ENCODE measurements at places on chromosomes 7 and 10.

DNA sequence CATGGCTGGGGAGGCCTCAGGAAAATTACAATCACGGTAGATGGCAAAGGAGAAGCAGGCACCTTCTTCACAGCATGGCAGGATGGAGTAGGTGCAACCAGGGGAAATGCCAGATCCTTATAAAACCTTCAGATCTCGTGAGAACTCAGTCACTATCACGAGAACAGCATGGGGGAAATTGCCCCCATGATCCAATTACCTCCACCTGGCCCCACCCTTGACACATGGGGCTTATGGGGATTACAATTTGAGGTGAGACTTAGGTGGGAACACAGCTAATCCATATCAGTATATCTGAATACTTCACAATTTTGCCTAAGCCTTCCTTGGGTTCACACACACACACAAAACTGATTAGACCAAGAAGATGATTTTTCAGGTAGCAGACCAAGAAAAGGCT is 145.1 kb upstream of the COL1A2 start:
- no peak for DNase-seq

DNA sequence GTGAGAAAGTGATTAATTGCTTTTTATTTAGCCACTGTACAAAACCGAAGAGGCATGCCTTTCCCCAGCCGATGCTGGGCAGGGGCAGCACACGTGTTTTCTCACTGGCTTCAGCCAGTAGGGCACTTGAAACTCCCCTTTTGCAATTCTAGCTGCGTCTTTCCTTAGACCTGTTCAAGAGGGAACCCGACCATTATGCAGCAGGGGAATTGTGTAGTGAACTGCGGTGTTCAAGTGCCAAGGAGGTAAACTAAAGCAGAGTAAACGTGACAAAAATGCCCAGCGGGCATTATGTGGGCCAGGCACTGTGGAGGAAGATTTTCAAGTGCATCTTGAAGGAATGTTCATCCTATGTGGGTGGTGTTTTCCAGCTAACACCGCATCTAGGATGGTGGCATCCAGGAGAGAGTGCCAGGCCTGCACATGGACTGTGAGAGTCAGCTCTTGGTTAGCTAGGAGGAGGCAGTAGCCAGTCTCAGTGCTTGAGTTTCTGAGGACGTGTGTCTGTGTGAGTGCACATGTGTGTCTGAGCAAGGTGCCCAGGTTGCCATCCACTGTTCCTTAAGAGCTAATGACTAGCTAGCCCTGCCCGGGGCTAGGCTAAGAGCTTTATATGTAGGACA is 3.3 kb downstream of the WIPF3 start:
- no peak for DNase-seq

DNA sequence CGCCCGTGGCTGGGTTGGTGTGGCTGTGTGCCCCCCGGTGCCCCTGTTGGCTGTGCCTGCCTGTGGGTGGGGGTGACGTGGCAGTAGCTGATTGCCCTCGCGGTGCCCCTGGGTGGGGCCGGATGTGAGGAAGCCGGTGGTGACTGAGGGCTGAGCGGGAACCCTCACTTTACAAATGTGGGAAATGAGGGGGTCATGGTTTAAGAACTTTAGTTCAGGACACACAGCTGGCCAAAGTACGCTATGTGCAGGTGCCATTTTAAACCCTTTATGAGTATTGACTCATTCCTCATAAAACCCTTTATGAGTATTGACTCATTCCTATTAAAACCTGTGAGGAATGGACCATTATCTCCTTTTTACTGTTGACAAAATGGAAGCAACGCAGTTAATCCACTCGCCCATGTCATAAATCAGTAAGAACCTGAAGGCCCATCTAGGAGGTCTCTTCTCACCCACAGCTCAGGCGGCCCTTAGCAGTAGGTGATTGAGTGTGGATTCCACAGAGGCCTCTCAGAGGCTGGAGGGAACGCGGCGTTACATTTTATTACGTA is 290.1 kb upstream of the COBL start:
- no peak for DNase-seq

GRCh38 chr7:155373359-155374273 is 75.9 kb downstream of the INSIG1 start:
- DNase-seq: peak; percentile 70

DNA sequence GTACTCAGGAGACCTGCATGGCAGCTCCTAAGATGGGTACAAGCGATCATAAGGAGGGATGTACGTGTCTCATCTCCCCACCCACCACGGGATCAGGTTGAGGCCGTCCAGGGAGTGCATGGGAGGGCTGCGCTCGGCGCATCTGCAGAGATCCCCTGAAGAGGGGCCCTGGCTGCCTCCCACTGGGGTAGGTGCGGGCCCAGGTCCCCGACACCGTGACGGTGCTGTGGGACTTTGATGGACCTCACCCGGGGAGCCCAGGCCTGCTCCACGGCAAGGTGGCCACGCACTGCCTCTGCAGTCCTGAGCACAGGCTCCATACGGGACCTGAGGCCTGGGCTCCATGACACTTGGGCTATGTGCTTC is 12.7 kb downstream of the GET4 start:
- DNase-seq: no peak

GRCh38 chr10:110005719-110006118 is 2.1 kb upstream of the ADD3 start:
- peak; percentile 67 for DNase-seq

DNA sequence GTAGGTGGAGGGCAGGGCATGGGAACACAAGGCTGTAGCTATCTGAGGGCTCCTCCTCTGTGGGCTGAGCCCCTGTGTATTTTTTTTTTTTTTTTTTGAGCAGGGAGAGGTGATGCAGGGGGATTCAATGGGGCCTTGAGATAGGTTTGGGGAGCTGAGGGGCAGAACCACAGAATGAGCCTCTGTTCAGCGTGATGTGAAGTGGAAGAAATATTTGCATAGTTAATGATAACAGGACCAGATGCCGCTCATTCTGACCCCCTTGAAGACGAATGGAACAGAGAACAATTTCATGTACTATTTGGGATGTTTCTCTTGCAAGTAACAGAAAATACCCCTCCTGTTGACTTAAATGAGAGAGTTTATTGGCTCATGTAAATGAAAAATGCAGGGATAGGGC is 69.7 kb upstream of the EMX2 start:
- no peak for DNase-seq

DNA sequence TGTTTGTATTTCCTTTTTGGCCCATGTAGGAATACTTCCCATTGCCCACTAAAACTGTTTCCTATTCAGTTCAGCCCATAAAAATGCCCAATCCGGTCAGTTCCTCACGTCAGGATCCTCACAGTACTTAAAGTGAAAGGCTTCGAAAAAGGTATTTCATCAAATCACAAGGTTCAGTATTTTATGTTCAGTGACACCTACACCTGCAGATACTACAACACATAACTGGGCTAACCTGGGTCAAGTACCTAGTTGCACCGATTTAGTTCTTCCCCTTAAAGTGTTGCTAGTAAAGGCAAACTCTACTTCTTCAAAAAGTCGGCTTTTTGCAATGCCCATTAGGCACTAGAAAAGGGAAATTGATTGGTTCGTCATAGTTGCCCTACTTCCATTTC is 1.1 kb downstream of the SNX13 start:
- DNase-seq: no peak

DNA sequence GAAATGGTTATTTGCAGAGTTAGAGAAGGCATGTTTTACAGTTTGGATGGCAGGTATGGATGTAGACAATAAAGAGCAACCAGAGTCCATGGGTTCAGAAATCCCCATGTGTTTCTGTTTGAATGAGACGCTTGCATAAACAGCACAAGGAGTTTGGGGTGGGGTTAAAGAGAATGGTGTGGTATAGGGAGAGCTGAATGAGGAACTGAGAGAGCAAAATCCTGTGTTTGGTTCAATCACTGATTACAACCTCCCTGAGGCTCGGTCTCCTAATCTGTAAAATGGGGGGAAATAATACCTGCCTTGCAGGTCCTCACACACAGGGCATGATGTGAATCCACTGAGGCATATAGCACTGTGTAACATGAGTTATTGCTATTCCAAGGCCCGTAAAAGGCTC is 23.7 kb downstream of the CAV1 start:
- DNase-seq: no peak

- DNase-seq: no peak
Measured at GRCh38 chr10:3293581-3294431, 121.2 kb upstream of the PITRM1 start.

GRCh38 chr7:37833107-37833817 is 15.1 kb upstream of the NME8 start:
- peak; percentile 55 for DNase-seq

GRCh38 chr7:92740700-92741126 is 95.7 kb downstream of the CDK6 start:
- no peak for DNase-seq

- no peak for DNase-seq
Measured at GRCh38 chr7:87001214-87001613, 58.2 kb downstream of the ELAPOR2 start.

DNA sequence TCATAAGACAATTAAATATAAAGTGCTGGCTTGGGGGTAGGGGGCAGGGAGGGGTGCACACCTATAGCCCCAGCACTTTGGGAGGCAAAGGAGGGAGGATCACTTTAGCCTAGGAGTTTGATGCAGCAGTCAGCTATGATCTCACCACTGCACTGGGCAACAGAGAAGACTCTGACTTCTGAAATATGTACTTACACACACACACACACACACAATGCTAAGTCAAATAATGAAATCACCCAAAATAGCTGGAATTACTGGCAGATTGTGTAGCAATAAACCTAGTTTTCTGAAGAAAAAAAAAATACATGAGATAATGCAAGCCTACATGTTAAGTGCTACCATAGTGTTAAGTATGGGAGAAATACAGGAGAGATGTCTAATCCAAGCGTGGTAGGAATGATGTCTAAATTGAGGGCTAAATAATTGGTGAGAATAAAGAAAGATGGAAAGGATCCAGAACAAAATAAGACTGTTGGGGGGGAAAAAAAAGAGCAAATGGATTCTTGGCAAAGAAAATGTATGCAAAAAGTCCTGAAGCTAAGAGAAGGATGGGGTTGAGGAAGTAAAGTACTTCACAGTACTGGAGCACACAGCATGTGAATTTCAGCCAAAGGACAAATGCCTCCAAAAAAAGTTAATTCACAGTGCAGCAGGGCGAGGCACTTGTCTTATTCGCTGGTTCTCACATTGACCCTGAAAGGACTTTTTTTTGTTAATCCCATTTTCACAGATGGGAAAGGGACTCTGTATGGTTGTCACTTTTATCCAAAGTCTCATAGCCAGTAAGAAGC is 73.9 kb downstream of the IGF2BP3 start:
- DNase-seq: no peak

DNA sequence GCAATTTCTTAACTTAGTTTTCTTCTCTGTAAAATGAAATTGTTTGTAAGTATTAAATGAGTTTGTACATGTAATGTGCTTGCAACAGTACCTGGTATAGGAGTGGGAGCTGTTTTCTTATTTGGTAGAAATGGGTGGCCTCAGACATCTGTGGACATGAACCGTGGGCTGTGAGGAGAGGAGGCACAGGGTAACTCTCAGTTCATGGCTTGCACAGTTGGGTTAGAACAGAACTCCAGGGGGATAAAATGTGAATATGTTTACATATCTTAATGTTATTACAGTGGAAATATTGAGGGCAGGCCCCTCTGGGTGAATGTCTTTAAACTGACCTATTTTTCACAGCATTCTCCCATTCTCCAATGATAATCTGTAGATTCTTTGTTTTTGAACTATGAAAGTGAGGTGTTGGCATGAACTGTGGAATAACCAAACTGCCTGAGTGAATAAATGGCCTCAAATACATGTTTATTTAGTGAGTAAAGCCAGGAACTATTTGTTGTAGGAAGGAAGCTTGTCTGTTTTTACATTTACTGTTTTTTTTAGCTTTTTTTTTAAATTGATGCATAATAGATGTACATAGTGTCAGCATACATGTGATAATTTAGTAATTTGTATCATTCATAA is 2.6 kb downstream of the ABCA13 start:
- DNase-seq: no peak

DNA sequence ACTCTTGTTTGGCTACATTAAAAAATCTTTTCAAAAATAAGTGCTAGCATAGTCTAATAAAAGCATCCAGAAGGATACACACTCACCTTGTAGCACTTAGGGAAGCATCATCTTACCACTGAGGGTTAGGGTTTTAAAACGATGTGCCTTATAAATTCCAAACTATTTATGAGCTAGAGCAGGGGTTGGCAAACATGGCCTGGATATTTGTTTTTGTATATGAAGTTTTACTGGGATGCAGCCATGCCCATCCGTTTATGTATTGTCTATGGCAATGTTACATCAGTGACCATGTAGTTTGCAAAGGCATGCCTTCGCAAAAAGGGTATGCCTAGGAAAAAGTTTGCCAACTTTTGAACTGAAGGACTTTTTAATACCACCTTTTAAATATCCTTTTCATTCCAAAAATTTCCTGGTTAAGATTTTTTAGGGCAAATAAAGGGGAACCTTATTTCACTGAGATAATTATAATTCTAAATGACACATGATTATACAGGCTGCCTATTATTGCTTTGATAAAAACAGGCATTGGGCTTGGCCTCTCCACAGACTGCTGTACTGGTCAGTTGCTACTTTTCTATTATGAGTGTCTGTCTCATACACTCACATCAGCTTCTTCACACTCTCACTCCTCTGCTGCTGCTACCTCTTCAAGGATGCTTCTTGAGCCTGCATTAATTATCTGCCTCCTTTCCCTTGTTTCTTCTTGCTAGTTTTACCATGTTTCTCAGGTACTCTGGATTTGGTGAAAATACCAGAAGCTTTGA is 30.7 kb downstream of the MTPN start:
- no peak for DNase-seq

- no peak for DNase-seq
Measured at GRCh38 chr7:33986951-33987947, 81.9 kb downstream of the BMPER start.

DNA sequence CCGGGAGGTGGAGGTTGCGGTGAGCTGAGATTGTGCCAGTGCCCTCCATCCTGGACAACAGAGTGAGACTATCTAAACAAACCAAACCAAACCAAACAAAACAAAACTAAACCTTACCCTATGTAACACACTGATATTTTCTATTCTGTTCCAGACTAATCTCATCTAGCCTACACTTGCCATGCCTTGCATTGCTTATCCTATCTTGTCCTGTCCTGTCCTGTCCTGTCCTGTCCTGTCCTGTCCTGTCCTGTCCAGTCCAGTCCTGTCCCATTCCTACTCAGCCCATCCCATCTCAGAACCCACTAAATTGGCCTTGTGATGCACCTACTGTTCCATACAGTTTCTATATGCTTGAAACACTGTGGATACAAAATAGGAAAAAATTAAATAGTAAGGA is 64.7 kb upstream of the HDAC9 start:
- DNase-seq: no peak

- peak; percentile 46 for DNase-seq
Measured at GRCh38 chr7:44103923-44104859, at the start of gene AEBP1. AEBP1 (plus strand) TSS chr7:44104345; CDS start chr7:44104666, 321 bp downstream.

DNA sequence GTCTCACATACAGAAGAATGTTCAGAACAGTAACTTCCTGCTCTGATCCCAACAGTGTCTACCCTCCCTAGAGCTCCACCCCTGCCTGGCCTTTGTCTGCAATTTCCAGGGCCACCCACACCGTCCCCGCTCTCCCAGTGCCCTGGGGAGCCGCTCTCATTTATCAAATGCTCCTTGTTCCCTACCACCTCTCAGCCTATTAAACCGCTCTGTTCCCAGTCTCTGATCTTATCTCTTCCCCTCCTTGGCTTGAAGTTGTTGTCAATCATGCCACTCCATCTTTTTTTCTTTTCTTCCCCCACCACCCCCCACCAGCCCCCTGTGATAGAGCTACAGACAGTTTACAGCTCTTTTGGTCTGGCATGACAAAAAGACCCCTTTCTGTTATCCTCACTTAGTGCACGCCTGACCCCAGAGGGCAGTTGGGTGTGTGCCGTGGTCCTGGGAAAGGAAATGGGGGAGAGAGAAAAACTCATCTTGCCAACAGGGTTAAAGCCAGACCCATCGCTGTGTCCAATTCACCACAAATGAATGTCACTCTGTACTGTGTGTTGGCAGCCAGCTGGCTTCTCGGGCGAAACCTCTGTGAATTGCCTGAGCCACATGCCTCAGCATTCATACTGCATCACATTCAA is 28.8 kb upstream of the HECTD2 start:
- peak; percentile 76 for DNase-seq
